ENCODE measurements at places on chromosomes 5 and 9. TPM values are rescaled to one million over a fixed set of nuclear protein-coding genes. Genes with fewer than 3 reads are reported as not detected.

GRCh38 chr9:99787556-99787955 lies 34.1 kb upstream of the NR4A3 start:
- no peak for DNase-seq

DNA sequence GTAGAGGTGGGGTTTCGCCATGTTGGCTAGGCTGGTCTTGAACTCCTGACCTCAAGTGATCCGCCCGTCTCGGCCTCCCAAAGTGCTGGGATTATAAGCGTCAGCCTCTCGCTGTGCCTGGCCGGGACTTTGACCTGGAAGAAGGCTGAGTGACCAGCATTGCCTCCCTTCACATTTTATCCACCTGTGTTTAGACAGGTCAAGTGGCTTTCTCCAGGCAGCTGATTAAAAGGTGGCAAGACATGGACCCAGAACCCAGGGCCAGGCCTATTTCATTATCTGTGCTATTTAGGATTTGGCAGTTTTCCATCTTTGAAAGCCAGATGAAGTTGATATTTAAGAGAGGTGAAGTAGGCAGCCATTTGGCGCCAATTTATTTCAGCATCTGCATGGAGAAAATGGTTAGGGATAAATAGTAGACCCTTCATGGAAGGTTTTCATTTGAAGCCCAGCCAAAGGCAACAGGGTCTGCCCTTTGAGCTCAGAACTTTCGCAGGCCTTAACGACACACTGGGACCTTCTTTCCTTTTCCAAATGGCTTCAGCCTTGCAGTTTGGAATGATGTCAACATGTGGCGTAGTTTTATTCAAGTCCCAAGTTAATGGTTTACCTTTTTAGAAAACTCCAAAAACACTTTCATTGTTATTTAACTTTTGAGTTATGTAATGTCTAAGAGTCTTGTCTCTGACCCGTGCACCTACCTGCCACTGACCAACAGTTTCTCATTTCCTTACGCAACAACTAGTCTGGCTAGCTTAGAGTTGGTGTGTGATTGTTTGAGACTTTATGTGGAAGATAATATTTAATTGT lies 8.4 kb downstream of the DAPK1 start:
- no peak for DNase-seq

PPP3R2 gene
- not detected for total RNA-seq

DNA sequence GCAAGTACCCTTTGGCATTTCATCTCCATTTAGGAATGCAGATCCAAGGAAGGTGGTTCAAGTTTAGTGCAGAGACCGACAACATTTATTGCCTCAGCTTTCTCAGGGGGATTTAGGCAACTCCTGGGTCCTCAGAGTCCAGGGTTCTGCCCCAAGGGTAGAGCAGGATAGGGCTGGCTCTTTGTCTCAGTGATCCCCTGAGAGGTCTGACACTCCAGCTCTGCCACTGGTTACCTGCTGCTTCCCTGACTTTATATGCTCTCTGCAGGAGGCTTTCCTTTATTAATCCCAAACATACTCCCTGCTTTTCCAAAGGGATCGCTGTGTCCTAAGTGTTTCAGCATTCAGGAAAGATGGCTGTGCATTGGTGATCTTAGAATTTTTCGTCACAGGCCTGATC lies 37.2 kb downstream of the TRPC7 start:
- DNase-seq: no peak

- no peak for DNase-seq
Measured at GRCh38 chr9:137186385-137186784, 2.0 kb downstream of the ANAPC2 start.

- DNase-seq: no peak
Measured at GRCh38 chr5:68191083-68191791, 24.3 kb upstream of the PIK3R1 start.

- DNase-seq: no peak
Measured at GRCh38 chr5:86170194-86170593, 447.5 kb upstream of the COX7C start.

GRCh38 chr5:1800472-1801221 lies 560 bp upstream of the NDUFS6 start:
- no peak for DNase-seq
